HFFc6 (cell line): ENCODE measurements at places on chromosomes 2 and 18. TPM values are rescaled to one million over a fixed set of nuclear protein-coding genes. Genes with fewer than 3 reads are reported as not detected.

DNA sequence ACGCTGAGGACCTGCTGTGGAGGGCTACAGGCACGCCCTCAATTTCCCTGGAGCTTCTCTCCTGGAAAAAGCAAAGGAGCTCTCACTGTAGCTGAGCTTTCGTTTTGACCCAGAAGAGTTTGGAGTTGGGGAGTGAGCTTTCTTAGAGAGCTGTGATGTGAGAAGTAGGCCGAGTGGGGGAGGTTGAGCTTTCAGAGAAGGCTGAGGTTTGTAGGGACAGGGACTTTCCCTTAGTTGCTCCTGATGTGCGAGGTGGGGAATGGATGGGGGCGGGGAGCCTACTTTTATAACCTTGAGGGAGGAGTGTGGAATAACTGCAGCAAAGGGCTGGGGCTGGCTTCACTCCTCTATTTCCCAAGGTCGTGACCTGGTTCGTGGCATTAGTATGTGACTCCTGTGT is 47.1 kb downstream of the ZNF532 start:
- no peak for DNase-seq

The LRRC30 gene
- not detected in 3 replicates for total RNA-seq

- DNase-seq = no peak
Observed at GRCh38 chr2:114700440-114700839, 258.0 kb downstream of the DPP10 start.

DNA sequence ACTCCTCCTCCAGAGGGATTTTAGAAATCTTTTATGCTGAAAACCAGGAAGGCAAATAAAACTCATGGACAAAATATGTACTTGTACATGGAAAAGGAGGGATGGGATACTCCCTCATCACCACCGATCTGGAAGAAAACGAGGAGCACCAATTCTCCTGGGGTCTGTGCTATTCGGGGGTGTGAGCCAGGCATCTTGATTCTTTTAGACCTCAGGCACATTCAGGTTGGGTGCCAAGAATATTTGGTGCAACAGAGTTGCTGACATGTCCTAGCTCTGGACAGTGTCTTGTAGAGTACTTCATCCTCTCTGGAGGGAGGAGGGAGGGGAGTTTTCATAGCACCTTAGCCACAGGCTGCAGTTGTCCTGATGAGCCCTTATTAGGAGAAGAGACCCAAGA is 163.0 kb downstream of the PRKCE start:
- no peak for DNase-seq

DNA sequence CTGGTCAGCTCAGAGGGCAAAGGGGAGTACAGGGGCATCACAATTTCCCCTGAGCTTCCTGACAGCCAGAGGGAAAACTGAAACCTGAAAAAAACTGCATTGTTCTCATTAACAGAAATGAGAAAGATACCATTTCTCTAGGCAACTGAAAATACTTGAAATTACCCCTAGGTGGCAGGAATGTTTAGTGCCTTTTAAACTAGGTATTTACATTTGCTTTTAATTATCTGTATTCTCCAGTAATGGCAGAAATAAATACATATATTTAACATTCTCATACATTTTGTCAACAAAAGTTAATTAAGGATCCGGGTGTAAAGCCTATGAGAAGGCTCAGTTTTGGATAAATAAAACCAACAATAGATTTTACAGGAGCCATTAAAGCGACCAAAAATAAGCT is 34.5 kb downstream of the RPL31 start:
- peak; percentile 39 for DNase-seq

- no peak for DNase-seq
Observed at GRCh38 chr18:78607784-78608183, 371.8 kb upstream of the SALL3 start.

GRCh38 chr2:231008131-231008530 is 12.2 kb downstream of the SPATA3 start:
- DNase-seq = no peak
